ENCODE measurements at places on chromosomes 7 and 10.
A peak's percentile ranks its signal among the peaks of the same experiment; 100 is the strongest.

DNA sequence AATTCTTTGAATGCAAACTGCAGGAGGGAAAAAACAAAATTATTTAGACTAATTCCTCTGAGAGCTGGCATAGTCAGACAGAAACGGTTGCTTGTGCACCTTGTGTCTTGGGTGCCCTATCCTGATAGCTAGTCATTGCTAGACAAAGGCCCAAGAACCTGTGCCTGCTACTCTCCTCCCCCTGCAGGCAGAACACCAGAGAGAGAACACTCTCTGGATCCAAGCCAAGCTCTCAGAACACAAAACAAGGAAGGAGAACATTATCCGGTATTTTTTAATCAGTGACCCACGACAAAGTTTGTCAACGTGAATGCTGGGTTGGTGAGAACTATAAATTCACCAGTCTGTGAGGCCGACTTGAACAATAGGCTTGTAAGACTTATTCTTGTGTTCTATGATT, 18.8 kb upstream of the PPP1R9A start:
- DNase-seq: no peak

GRCh38 chr7:129122751-129123509, 21.6 kb upstream of the TSPAN33 start:
- DNase-seq: no peak

GRCh38 chr10:71243756-71244395, 31.5 kb downstream of the UNC5B start:
- no peak for DNase-seq

DNA sequence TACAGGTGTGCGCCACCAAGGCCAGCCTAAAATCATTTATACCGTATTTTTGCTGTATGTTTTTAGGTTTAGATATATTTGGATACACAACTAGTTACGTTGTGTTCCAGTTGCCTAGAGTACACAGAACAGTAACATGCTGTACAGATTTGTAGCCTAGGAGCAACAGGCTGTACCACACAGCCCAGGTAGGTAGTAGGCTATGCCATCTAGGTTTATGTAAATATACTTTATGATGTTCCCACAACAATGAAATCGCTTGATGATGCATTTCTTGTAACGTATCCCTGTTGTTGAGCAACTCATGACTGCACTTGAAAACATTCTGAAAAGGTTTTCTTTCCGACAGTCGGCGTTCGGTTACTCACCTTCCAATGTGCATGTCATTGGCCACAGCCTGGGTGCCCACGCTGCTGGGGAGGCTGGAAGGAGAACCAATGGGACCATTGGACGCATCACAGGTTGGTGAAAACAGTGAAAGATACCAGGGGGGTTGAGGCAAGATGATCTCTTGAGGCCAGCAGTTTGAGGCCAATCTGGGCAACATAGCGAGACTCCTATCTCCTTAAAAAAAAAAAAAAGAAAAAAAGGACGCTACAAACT, 7.7 kb downstream of the PNLIP start:
- no peak for DNase-seq

DNA sequence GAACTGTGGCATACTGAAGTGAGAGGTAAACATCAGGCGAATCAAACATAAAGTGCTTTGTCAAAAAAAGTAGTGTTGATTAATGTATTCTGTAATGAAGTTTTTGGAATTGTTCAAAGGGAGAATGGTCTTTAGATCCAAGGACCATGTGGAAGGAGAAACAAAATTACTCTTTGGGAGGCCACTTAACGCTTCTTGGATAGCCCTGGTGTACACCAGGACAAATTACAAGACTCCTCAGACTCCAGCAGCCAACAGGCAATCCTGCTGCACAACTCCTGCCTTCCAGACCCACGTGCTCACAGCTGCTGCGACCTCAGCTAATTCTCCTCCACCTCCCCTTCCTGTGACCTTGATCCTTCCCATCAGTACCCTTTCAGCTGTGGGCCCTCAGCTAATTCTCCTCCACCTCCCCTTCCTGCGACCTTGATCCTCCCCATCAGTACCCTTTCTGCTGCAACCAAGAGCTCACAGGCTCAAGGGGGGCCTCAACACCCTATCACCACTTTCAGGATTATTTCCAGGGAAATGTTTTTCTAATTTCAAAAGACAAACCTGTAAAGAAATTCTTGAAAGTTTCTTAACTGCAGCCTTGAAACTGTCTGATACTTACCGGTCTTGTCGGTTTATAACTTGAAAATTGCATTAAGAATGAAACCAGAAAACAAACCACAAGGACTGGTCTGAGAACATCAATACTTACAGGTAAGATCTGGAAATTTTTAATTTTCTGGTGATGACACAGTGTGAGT, 29.7 kb upstream of the DDC start:
- no peak for DNase-seq

DNA sequence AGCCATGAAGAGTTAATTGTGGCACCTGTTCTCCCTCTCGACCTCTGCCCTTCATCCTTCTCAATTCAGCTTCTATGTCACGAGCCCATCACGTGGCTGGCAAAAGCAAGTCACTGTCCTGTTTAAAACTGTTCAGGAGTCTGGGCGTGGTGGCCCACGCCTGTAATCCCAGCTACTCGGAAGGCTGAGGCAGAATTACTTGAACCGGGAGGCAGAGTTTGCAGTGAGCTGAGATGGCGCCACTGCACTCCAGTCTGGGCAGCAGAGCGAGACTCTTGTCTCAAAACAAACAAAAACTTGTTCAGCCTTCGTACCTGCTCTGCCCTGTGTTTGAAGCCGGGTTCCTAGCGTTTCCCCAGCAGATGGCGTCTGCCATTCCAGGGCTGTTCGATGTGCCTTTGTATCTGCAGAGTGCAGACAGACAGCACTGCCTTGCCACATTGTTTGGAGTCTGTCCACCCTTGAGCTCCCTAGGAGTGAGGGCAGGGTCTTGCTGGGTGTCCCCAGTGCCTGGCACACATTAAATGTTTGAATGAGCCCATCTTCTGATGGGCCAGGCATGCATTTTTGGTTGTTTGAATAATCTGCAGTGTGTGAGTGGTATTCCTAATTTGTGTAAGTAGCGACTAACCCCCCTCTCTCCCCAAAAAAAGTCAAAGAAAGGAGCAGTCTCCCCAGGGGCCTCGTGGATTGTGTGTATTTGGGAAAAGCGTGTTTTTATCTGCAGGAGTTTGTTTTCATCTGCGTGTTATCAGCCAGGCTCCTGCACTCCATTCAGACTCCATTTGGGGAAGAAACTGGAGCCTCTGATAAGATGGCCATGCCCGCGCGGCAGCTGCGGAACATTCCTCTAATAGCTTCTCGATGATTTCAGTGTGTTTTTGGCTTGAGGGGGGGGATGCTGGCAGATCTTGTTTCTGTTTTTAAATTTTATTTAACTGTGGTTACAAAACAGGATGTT, 61.2 kb downstream of the DNAJB6 start:
- DNase-seq: no peak

- DNase-seq: no peak
Observed at GRCh38 chr10:43360086-43360485, 11.3 kb upstream of the FXYD4 start.

- no peak for DNase-seq
Observed at GRCh38 chr7:152382244-152382643, 53.6 kb downstream of the KMT2C start.

- DNase-seq: no peak
Observed at GRCh38 chr10:33594475-33594874, 260.0 kb upstream of the NRP1 start.

GRCh38 chr10:60660625-60661024, 117.7 kb upstream of the CDK1 start:
- DNase-seq: no peak

DNA sequence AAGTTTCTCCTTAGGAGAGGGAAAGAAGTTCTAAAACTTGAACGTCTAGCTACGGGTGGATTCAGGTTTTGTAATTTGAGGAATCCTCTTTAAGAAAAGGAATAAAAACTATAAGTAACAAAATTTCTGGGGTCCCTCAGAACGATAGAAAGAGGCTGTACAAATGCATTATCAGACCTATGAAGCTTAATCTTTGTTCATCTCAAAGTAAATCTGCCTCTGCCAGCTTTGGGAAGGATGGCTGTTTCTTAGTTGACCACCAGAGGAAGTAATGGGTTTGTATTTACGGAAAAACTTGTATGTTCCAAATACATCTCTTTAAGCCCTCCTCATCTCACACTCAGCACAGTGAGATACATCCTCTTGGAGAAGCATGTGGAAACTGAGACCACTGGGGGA, 864 bp downstream of the PSTK start:
- peak; percentile 10 for DNase-seq

DNA sequence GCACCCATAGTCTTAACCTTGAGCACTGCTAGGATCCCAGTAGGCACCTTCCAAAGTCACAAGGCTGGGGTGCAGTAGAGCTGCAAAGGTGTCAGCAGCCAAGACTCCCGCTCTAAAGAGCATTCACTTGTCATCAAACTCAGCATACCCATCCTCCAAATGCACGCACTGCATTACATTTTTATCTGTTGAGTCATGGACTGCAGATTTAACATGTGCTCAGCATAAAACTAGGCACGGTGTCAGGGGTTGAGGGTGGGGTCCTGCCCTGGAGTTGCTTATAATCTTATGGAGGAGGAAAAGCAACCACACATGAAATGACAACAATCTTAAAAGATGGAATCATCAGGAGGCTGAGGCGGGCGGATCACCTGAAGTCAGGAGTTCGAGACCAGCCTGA, 102.6 kb downstream of the PARP12 start:
- no peak for DNase-seq

DNA sequence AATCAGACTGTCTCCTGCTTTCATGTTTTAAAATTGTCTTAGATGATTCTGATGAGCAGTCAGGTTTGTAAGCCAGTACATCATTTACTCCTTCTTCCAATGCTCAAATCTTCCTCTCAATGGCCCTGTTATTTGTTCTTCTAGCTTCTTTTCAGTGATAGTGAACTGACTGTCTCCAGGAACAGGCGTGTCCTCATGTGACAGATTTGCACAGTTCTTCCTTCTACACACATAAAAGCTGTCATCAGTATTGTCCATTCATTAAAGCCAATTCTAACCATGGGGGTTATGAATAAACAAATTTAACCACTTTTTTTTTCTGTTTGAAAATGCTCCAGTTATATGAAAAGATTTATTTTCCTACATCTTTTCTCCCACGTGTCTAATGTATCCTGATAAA, 308.7 kb upstream of the SORCS1 start:
- no peak for DNase-seq

- DNase-seq: no peak
Observed at GRCh38 chr10:23371073-23371472, 26.5 kb upstream of the C10orf67 start.

DNA sequence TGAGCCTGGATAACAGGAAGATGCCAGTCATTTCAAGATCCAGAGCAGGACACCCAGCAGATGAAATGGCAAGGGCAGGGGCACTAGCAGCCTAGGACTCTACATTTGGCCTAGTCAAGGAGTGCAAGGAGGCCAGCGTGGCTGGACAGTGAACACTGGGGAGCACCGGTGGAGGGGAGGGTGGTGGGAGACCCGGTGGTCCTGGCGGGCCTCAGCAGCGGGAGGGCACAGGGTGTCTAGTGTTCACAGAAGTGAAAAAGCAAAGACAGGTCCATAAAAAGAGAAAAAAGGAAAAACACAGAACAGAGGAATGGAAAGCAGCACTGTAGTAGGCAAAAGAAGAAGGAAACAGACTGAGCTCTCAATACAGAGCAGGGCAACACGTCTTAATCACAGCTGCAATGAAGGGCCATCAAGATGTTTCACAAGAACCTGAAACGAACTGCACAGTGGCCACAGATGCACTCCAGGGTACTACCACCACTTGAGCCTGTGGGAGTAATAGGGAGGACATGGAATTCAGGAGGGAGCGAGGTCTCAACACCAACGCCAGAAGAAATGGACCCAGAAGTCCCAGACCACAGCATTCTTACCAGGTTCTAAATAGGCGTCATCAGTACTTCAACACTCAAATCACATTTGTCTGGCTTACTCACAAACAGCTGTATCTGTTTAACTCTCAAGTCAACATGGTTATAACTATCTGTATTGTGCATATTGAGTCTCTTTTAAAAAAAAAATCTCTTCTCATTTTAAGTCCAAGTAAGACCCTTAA, 573.7 kb downstream of the PARD3 start:
- no peak for DNase-seq

DNA sequence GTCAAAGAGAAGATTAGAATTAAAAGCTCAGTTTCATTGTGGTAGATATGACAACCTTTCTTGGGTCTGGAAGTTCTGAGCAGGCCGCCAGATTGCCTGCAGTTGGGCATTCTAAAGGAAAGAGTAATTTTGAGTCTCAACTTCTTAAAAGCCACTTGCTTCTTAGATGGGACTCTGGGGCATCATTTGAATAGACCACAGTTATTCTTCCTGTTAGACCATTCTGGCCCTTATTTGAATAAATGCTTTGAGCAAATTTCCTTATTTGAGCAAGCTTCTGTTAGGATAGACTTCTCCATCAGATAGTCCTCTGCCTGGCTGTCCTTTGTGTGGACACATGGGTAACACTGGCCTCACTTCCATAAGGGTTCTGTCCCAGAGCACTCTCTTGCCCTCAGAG, 40.2 kb downstream of the SND1 start:
- DNase-seq: no peak

DNA sequence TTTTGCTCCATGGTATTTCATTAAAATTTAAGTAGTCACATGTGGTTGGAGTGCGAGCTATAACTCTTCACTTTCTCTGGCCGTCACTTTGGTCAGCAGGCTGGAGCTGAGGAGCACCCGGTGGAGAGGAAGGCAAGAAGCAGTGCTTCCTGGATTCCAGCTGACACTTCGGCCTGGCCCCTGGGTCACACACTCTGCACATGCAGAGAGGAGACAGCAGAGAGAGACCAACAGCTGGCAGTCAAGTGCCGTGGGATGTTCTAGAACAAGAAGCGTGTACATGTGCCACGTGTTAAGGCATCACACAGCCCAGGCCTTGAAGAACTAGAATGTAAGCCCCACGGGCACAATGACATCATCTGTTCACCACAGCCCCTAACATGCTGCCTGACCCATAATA, 30.1 kb downstream of the PSAP start:
- DNase-seq: no peak

GRCh38 chr10:12491491-12491890, 142.1 kb downstream of the CAMK1D start:
- no peak for DNase-seq

GRCh38 chr10:71804077-71804476, 30.8 kb upstream of the VSIR start:
- DNase-seq: no peak

- DNase-seq: no peak
Observed at GRCh38 chr10:72121389-72121788, 33.0 kb upstream of the SPOCK2 start.

DNA sequence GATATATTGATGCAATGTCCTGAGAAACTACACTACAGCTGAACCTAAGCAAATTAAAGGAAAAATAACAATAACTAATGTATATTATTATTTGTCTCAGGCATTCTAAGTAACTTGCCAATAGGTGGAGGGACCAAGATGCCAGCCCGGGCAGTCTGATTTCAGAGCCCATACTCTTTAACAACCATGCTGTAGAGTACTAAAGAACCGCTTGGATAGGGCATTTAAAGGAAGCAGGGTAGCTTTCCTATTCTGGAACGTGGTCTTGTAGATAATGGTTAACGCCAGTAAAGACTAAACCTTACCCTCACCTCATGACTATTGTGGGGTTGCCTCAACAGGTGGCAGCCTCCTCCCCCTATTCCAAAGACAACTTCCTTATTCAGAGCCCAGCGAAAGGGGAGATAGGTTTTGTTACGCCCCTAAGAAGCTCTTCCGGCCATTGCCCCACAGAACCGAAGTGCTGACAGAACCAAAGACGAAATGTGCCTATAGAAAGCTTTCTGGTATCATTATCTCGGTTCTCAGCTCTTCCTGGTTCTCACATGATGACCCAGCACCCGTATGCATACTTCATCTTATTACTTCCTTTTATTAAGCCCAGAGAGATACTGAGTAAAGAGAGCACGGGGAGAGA, 707 bp upstream of the C1GALT1 start:
- DNase-seq: peak; percentile 59

- DNase-seq: no peak
Observed at GRCh38 chr10:98269435-98269912, 1.5 kb upstream of the LOXL4 start.

Measured in DND-41 (cell line).